ENCODE measurements at places on chromosomes 6 and 20. TPM values are rescaled to one million over a fixed set of nuclear protein-coding genes. Genes with fewer than 3 reads are reported as not detected.
A peak's percentile ranks its signal among the peaks of the same experiment; 100 is the strongest.

GRCh38 chr6:44051515-44051914, 75.7 kb downstream of the MRPL14 start:
- DNase-seq: peak; percentile 50

- DNase-seq: no peak
Measured at GRCh38 chr6:167984876-167985604, 12.4 kb upstream of the KIF25 start.

GRCh38 chr20:37781626-37782025, 87.8 kb downstream of the CTNNBL1 start:
- no peak for DNase-seq

GRCh38 chr6:150118627-150119026, 24.2 kb upstream of the PPP1R14C start:
- no peak for DNase-seq

DNA sequence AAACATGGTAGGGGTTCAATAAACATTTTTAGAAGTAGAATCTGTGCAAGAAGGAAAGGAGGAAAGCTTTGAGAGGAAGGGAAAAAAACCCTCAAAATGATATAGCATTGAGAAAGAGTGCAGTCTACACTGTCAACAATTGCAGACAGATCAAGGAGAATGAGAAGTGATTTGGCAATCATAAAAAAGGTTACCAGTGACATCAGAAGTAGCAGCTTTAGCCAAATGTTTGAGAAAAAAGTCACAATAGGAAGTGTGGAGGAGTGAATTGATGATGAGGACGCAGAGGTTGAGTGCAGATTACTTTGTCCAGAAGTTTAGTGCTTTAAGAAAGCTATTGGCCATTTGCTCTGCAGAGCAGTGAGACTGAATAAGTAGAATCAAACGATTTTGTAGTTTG, 155.0 kb downstream of the GJA1 start:
- DNase-seq: peak; percentile 2

GRCh38 chr20:32675223-32675975, 1.7 kb upstream of the C20orf203 start:
- DNase-seq: no peak

DNA sequence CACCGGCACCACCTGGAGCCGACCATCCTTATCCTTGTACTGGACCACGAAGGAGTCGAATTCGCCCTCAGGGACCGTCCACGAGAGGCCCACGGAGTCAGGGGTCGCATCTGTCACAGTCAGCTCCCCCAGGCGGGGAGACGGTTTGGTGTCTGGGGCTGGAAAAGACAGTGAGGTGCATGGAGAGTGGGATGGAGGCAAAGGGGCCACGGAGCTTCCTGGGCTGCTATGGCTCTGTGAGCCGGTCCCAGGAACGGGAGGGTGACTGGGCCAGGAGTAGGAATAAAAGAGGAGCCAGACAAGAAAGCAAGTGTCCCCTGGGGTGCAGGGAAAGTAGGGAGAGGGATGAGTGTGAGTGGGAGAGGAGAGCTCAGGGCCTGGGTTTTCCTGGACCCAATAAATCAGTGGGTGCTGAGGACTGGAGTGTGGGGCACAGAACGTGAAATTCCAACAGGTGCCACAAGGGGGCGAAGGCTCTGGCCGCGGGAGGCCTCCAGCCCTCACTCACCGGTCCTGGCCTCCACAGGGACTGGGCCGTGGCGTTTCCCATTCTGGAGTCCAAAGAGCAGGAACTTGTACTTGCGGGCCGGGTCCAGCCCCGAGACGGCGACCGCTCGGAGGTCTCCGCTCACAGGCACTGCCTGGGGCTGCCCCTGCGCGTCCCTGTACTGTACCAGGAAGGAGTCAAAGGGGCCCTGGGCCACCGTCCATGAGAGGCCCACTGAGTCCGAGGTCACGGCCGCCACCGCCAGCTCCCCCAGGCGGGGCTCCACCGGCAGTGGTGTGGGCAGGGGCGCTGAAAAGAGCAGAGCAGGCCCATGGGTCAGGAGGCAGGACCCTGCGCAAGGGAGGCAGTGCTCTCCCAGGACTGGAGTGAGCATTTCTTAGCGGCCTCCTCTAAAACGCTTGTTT, 9.9 kb downstream of the CYP21A2 start:
- peak; percentile 75 for DNase-seq

GRCh38 chr6:38495518-38495917, 144.2 kb downstream of the BTBD9 start:
- no peak for DNase-seq

DNA sequence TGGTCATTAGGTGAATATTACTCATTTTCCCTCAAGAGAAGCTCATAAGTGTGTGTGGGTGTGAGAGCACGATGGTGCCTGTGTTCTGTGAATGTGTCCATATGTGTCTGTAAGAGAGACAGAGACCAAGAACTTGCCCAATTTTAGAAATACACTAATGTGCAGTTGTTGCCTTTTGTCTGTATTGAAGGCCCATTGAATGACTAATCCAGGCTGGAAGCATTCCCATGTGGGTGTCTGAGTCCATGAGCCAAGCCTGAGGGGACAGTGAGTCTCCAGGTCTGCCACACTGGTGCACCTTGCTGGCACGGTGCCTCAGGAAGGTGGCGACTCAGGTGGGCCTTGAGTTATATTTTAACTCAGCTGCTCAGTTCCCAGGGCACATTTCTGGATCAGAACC, 25.5 kb upstream of the ASXL1 start:
- DNase-seq: peak; percentile 56

GRCh38 chr6:151723152-151723551, 84.3 kb upstream of the ESR1 start:
- DNase-seq: no peak

DNA sequence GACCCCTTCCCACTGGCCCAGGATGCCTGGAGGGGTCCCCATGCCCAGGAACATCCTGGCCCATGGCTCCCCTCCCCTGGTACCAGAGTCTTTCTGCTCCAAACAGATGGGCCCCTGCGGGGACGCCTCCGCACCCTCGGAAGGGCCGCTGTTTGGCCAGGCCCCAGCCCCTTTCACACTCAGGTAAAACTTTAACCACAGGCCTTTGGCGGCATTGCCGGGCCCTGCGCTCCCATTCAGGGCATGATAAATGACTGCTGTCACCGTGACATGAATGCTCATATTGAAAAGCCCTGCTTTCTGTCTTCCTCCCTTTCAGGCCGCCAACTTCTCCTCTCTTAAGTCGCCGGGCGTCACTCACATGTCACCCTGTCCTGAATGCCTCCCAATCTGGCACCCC, 141.5 kb upstream of the TOP1 start:
- no peak for DNase-seq

DNA sequence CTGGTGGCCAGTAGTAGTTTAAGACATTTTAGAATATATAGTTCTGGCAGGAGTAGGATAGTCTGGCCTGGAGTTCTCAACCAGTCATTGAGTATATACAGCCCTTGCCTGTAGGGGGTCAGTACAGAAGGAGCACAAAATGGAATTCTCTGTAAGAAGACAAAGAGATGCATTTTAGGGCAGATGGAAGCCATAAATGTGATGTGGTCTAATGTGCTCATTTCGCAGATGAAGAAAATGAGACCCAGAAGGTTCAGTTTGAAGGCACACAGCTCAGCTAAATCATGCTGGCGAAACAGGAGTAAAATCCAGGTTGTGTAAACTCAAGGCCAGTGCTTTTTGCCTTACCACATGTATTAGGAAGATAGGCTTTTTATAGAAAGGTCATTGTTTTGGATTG, 29.6 kb downstream of the QKI start:
- no peak for DNase-seq

SIRPD gene
- total RNA-seq: not detected

AGER gene
- 0.85 TPM for total RNA-seq

BPIFB4 gene
- not detected for total RNA-seq

TMEM200A gene
- total RNA-seq: 0.34 TPM

VSX1 gene
- total RNA-seq: not detected

CST3 gene
- 284 TPM for total RNA-seq

MICB gene
- 29.3 TPM for total RNA-seq

ULBP3 gene
- 14.9 TPM for total RNA-seq

SASH1 gene
- 112 TPM for total RNA-seq

DEFB127 gene
- total RNA-seq: not detected

PGC gene
- not detected for total RNA-seq

Measured in dermis blood vessel endothelial cell (primary cell).